ENCODE measurements at places on chromosomes 13 and 19. TPM values are rescaled to one million over a fixed set of nuclear protein-coding genes. Genes with fewer than 3 reads are reported as not detected.
A peak's percentile ranks its signal among the peaks of the same experiment; 100 is the strongest.

DNA sequence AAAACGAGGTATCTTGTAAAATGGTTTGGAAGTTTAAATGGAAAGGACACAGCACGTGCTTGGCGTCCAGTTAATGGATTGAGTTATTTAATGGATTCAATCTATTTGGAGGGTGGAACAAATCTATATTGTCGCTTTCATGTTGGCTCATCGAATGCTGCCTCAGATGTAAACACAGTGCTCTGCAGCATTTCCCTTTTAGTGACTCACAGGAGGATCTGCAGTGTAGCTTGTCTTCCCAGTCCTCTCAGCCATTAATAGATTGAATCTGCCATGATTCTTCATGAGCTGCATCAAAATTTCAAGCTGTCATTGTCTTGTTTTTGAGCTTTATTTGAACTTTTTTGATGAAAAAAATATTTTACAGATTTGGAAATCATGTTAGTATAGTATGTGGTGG is 44.7 kb downstream of the DHRS12 start:
- H3K27ac ChIP-seq, result no peak overlapping the region
- H3K36me3 ChIP-seq, result peaks cover 69% of the 10 kb centered on the region
- peak; percentile 31 for DNase-seq
- H3K27me3 ChIP-seq, result no peaks in the 10 kb centered on the region
- no peak overlapping the region for H3K4me3 ChIP-seq
- H3K4me1 ChIP-seq, result peaks cover 38% of the 10 kb centered on the region

- H3K4me3 ChIP-seq, result no peak overlapping the region
- peaks cover 4% of the 10 kb centered on the region for H3K27me3 ChIP-seq
- DNase-seq, result peak; percentile 32
- H3K4me1 ChIP-seq, result no peaks in the 10 kb centered on the region
- H3K27ac ChIP-seq, result no peak overlapping the region
Observed at GRCh38 chr19:43809762-43810696, 7.8 kb upstream of the LYPD5 start.

- no peaks in the 10 kb centered on the region for H3K36me3 ChIP-seq
- no peak overlapping the region for H3K4me3 ChIP-seq
- no peak for DNase-seq
- no peaks in the 10 kb centered on the region for H3K4me1 ChIP-seq
- H3K27me3 ChIP-seq, result no peaks in the 10 kb centered on the region
Observed at GRCh38 chr13:86665842-86666241, 866.6 kb upstream of the SLITRK6 start.

DNA sequence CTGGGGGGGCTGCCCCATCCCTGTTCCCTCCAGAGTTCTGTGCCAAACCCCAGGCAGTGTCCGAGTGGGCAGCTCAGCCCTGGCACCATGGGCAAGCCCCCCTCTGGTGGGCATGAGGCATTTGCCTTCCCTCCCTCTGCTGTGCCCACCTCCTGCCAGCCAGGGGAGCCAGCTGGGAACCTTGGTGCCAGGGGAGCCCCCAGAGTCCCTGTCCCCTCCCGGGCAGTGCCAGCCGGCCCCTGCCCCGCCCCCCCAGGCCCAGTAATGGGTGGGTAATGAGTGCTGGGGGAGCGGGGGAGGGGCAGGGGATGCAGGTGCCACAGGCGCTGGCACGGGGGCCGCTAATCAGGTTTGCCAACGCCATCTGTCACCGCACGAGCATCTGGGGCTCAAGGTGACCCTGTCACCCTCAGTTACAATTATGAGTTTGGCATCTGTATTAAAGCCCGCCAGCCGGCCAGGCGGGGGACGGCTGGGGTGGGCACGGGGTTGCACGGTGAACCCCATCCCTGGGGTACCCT is 5.9 kb downstream of the DAND5 start:
- no peak overlapping the region for H3K4me3 ChIP-seq
- H3K4me1 ChIP-seq, result no peaks in the 10 kb centered on the region
- DNase-seq, result no peak
- H3K27ac ChIP-seq, result no peak overlapping the region

DNA sequence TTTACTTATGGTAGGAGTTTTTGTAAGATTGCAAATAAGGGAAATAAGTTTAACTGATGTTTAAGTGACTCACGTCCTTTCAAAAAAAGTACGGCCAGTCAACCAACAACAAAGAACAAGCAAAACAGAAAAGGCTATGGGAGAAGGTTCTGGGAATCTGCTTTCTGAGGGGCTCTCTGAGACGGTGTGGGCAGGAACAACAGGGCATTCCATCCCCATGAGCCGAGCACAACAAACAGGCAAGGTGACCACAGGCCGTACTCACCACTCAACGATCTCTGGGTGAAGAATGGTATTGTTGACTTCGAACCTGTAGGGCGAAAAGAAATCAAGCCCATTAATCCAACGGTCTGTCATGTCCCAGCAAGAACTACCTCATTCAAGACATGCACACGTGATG is 43.8 kb downstream of the PEPD start:
- peaks cover 58% of the 10 kb centered on the region for H3K4me1 ChIP-seq
- H3K27ac ChIP-seq, result peak overlapping the region; percentile 96
- DNase-seq, result peak; percentile 89

DNA sequence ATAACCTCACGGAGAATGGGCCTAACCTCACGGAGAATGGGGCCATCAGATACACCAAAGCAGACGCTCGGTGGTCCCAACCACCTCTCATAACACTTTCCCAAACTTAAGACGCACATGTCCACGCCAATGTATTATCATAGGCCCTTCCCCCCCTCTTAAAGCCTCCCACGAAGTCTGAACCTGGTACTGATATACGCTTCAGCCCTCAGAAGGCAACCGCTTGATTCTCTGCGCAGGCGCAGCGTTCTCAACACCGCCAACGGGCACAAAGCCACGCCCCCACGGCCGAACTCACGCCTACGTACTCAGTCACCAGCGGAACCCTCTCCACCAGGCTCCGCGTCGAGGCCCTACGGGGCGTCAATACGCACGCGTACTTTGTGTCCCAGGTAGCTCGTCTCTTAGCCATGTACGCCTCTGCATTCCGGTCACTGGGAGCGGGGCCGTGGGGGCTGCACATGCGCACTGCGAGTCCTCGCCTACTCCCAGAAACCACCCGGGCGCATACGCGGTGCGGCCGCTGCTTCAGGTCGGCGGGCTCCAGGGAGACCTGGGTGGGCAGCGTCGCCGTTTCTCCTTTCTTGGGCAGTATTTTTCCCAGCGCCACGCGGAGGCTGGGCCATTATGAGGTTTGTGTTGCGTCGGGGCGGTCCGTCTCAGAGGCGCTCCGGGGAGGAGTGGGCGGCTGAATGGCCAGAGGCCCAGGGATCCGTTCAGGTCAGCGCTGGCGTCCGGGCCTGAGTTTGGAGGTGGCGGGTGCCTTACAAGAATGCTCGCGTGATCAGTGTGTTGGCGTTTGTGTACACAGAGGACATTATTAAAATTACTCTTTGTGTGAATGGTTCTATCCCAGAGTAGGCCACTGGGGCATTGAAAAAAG is 25.3 kb downstream of the ZNF582 start:
- H3K4me3 ChIP-seq, result peak overlapping the region; percentile 30
- no peak overlapping the region for H3K27ac ChIP-seq
- H3K27me3 ChIP-seq, result no peaks in the 10 kb centered on the region

- H3K4me3 ChIP-seq, result no peak overlapping the region
- no peak for DNase-seq
- H3K4me1 ChIP-seq, result peaks cover 14% of the 10 kb centered on the region
- no peaks in the 10 kb centered on the region for H3K27me3 ChIP-seq
- H3K27ac ChIP-seq, result peak overlapping the region; percentile 27
- no peaks in the 10 kb centered on the region for H3K36me3 ChIP-seq
Observed at GRCh38 chr13:73335210-73335609, 276.4 kb downstream of the KLF5 start.

DNA sequence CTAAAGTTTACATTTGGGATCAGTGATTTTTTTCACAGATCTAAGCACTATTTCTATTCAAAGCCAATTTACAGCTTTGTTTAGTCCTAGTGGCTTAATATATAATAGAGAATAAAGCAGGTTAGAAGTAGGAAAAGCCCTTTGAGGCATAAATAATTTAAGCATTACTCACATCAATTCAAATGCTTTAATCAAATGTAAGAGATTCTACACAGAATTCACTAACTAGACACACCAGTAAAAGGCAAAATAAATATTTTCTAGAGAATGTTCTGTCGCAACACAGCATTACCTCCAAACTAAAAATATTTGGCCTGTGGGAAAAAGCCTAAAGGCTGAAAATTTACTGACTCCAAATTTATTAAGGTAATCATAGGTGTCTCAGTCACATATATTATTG is 31.3 kb downstream of the KCTD12 start:
- peaks cover 11% of the 10 kb centered on the region for H3K4me1 ChIP-seq
- no peaks in the 10 kb centered on the region for H3K27me3 ChIP-seq
- no peaks in the 10 kb centered on the region for H3K36me3 ChIP-seq
- H3K4me3 ChIP-seq, result no peak overlapping the region
- H3K27ac ChIP-seq, result no peak overlapping the region
- peak; percentile 4 for DNase-seq

DNA sequence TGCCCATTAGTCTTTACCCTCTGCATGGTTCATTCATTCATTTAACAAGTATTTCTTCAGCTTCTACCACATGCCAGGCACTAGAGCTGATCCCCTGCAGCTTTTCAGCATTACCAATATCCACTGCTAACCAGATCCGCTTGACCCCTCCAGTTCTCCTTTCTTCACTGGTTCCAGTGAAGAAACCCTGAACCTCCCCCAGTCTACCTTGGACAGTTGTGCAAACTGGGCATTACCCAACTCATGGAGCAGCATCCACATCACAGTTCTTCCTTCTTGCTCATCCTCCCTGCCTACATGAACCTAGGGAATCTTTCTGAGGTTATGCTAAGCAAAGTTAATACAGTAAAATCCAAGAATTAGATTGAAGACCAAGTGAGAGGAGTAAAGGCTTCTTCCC is 78.7 kb upstream of the SERP2 start:
- H3K4me3 ChIP-seq, result no peak overlapping the region
- no peak for DNase-seq
- no peaks in the 10 kb centered on the region for H3K27me3 ChIP-seq
- H3K4me1 ChIP-seq, result peaks cover 24% of the 10 kb centered on the region

DNA sequence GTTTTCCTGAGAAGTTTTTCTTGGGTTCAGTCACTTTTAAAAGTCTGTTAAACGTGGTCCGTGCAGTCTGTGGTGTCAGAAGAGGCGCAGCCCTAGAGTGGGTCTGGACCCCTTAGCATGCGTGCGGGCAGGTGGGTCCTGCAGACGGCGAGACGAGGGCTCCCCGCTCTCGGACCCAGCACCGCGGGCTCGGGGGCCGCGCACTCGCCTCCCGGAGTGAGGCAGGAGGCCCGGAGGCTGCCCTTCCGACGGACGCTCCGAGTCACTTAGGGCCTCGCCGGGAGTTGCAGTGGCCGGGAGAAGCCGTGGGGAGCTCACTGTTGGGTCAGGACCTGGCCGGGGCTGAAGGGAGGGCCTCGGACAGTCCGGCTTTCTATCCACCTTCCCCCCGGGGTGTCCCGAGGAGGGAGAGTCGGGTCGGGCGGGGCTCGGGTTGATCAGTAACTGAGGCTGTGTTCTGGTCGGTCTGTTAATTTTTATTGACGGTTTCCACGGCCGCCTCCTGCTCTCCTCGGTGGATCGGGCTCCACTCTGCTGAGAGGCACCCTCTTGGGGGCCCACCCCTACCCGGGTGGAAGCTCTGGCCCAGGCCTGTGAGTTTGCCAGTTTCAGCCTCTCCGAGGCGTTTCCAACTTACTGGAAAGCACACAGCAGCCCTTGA is 1.3 kb downstream of the PTBP1 start:
- peaks cover 32% of the 10 kb centered on the region for H3K4me1 ChIP-seq
- H3K36me3 ChIP-seq, result peaks cover 58% of the 10 kb centered on the region
- no peaks in the 10 kb centered on the region for H3K27me3 ChIP-seq
- H3K27ac ChIP-seq, result peak overlapping the region; percentile 93
- peak overlapping the region; percentile 95 for H3K4me3 ChIP-seq

DNA sequence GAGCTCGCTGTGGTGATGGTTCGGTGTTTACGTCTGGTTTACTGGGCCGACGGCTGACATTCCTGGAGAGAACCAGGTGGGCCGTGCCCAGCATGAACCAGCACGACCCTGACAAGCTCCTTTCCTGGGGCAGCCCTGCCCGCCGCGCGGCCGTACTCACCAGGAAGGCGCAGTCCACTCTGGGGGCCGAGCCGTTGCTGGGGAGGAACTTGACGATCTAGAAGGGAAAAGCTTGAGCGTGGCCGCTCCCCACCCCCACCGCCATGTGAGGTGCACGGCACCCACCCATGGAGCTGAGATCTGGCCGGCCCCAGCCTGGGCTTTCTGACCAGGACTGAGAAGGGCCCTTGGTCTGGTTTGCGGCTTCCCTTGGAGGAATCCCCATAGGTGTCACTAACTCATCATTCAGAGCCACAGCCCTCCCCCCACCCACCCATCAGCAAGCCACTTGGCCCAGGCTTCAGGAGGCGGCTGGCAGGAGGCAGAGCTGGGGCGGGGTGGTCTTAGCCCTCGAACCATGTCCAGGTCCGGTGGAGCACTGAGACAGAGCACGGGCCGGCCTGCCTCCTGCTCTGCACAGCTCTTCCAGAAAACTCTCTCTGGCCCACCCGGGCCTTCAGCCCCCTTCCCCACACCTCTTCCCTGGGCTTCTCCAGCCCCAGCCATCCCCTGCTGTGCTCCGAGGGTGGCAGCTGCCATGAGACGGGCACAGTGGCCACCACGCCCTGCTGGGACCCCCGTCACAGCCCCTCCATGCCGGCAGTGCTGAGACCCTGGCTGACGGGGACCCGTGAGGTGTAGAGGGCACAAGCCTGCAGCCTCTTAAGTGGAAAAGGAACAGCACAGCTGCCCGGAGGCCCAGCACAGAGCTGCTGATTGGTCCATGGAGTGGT is 6.2 kb downstream of the ATP4B start:
- no peak for DNase-seq
- no peak overlapping the region for H3K4me3 ChIP-seq
- H3K27ac ChIP-seq, result no peak overlapping the region
- H3K36me3 ChIP-seq, result peaks cover 4% of the 10 kb centered on the region
- no peaks in the 10 kb centered on the region for H3K27me3 ChIP-seq
- H3K4me1 ChIP-seq, result peaks cover 7% of the 10 kb centered on the region

- no peak overlapping the region for H3K4me3 ChIP-seq
- no peak for DNase-seq
- no peaks in the 10 kb centered on the region for H3K36me3 ChIP-seq
- H3K27ac ChIP-seq, result no peak overlapping the region
Observed at GRCh38 chr19:2616741-2617392, 85.6 kb downstream of the GNG7 start.

ZNF442 gene
- 1.1 TPM for total RNA-seq

STARD13 gene
- total RNA-seq, result 7.8 TPM

CCDC194 gene
- not detected for total RNA-seq

CBLC gene
- not detected for total RNA-seq

FGF22 gene
- not detected for total RNA-seq

EVI5L gene
- total RNA-seq, result 16.3 TPM

OR4F17 gene
- total RNA-seq, result not detected
